ENCODE measurements at places on chromosomes 11 and 22.
A peak's percentile ranks its signal among the peaks of the same experiment; 100 is the strongest.

GRCh38 chr11:90326647-90327046, 103.8 kb upstream of the CHORDC1 start:
- DNase-seq: peak; percentile 10

DNA sequence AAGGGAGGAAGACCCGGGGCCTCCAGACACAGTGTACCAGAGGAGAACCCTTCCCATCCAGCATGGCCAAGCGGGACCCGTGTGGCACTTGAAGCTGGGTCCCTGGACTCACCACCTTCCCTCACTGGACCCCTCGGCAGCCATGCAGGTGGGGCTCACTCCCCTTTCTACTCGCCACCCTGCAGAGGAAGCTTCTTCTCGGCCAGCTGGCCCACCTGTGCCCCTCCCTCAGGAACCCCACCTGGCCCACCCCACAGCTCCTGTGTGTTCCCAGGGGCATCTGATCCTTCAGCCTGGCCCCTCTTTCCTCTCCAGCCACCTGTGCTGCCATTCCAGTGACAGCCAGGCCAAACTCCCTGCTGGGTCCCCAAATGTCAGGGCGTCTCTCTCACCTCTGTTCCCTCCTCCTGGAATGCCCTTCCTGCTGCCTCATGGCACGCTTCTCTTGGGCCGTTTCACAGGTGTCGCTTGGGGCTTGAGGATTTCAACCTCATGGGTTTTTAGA, 38.0 kb downstream of the IGF2 start:
- no peak for DNase-seq

GRCh38 chr11:128453444-128454336, 133.7 kb downstream of the ETS1 start:
- DNase-seq: no peak

DNA sequence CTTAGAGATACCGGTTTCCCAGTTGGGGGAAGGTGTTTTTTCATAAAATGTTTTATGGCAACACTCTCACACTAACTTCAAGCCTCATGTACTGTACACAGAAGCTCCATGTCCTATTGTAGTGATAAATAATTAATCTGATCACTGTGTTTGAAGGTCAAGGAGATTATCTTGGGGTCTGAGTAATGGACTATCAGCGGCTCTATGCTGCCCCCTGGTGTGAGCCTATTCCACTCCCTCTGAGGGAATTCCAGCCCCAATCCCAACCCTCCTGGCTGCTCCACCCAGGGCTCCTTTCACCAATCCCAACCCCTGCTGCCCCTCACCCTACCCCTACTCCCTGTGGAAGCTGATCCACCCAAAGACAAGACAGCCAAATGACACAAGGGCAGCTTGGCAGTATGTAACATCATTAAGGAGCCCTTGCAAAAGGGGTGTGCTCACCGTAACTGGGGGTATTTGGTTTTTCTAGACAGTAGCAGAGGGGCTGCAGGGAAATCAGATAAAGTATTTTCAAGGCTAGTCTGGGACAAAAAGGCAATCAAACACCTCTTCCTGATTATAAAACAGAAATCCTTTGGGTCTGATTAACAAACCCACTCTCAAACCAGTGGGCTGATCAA, 22.3 kb downstream of the HPS4 start:
- no peak for DNase-seq

- peak; percentile 90 for DNase-seq
These were observed 40.4 kb downstream of the BCR start for GRCh38 chr22:23220485-23221350.

DNA sequence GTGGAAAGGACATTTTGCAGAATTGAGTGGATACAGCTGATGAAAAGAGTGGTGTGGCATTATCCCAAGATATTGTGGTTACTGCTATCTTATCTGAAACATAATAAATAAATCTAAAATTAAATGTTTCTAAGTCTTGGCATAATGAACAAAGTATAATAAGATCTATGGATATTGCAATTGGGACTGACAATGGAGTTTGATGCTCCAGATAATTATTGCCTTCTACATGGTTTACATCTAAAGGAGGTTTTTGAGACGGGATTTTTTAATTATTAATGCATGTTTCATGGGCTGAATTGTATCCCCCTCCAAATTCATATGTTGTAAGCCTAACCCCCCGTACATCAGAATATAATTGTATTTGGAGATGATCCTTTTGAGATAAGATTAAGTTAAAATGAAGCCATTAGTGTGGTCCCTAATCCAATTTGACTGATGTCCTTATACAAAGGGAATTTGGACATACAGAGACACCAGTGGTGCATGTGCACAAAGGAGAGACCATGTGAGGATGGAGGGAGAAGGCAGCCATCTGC, 198.5 kb downstream of the MSANTD4 start:
- no peak for DNase-seq
